HepG2 (cell line): ENCODE measurements at places on chromosomes 4 and X. TPM values are rescaled to one million over a fixed set of nuclear protein-coding genes. Genes with fewer than 3 reads are reported as not detected.
A peak's percentile ranks its signal among the peaks of the same experiment; 100 is the strongest.

- no peak for DNase-seq
These were observed 280.3 kb downstream of the PDHA2 start for GRCh38 chr4:96120206-96120605.

DNA sequence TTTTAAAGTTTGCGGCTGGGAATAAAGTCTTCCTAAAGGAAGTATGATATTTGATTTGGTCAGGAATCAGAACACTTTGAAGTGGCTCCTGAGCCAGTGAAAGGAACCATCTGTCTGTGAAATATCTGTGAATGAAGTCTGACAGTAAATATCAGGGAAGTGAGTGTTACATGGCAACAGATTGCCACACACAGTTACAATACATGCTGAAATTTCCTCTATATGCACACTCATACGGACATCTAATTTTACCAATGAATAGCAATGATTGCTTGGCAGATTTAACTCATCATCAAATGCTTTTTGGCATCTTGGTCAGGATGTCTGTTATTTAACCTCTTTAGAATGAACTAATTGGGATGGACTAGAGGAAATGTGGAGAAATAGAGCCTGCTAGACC lies 1023.8 kb downstream of the FAT4 start:
- DNase-seq = no peak

GRCh38 chrX:40434947-40435346 lies 145.8 kb upstream of the ATP6AP2 start:
- no peak for DNase-seq

GRCh38 chr4:69668680-69669079 lies 15.6 kb upstream of the UGT2A1 start:
- no peak for DNase-seq

- no peak for DNase-seq
These were observed 591.2 kb downstream of the ZNF674 start for GRCh38 chrX:45954026-45954425.

GRCh38 chr4:1901127-1901526 lies 29.9 kb downstream of the NSD2 start:
- DNase-seq = no peak

- no peak for DNase-seq
These were observed 510.4 kb downstream of the MID1IP1 start for GRCh38 chrX:39311646-39312045.

GRCh38 chrX:83630662-83631061 lies 122.6 kb downstream of the POU3F4 start:
- no peak for DNase-seq

DNA sequence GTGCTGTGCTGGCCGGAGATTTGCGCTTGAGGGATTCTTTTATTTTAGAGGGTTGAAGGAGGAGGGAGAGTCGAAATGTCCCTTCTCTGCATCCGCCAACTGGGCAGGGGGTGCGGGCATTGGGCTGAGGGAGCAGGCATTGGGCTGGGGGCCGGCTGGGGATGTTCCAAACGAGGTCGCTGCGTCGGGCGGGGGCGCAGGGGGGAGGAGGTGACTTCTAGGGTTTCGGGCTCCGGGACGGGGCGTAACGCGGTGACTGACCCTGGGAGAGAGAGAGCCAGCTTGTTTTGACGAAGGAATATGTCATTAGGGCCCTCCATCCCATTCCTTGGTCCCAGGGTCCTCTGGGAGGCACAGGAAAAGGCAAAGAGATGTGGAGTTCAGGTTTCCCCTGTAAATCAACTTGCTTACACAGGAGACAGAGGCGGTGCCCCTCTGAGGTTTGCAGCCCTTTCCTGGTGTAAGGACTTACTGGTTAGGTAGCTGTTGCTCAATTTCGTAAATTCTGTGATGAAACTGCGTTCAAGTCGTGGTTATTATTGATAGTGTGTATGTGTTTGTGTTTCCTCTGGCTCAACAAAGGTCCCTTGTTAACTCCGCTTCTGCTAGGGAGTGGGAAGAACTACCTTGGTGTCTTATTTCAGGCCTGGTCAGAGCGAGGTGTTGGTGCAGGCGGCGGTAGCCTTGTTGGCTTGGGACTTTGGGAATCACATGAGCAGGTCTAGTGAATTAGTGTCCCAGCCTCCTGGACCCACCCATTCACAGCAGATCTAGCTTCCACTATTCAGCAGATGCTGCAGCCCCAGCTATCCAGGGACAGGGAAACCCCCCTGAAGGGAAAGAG lies 716 bp downstream of the FHIP1A start:
- DNase-seq = peak; percentile 79

- DNase-seq = no peak
These were observed 22.6 kb downstream of the HOPX start for GRCh38 chr4:56658528-56658927.

- DNase-seq = no peak
These were observed 55.0 kb upstream of the CXXC4 start for GRCh38 chr4:104549736-104550135.

- DNase-seq = no peak
These were observed 525.4 kb upstream of the HS3ST1 start for GRCh38 chr4:11954093-11954492.

DNA sequence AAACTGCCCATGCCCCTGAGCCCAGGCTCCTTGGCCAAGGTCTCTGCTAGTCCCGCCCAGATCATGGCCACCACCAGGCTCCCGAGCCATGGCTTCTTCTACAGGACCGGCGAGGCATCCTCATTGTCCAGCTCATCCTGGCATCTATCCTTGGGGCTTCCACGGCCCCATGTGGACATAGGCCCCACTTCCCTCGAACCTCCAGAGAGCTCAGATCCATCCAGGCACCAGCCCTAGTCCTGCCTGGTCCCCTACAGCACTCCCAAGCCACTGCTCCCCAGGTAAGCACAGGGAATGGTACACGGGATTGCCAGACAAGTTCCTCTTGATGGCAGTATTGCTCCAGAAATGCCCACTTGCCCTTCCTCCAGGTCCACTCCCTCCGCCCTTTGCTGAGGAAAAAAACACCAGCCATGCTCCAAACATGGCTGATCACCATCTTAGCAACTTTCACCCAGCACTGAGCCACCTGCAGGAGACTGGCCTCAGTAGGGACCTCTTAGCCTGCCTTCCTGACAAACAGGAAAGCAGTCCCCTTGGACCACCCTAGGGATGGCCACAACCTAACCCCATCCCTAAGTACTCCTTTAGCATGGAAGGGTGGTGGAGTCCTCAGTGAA lies 272.1 kb upstream of the AGTR2 start:
- peak; percentile 81 for DNase-seq

DDX53 gene
- total RNA-seq = not detected in 2 replicates

PDHA1 gene
- total RNA-seq = 249 and 277 TPM in 2 replicates
